ENCODE measurements at places on chromosomes 3 and 15. TPM values are rescaled to one million over a fixed set of nuclear protein-coding genes. Genes with fewer than 3 reads are reported as not detected.

- no peak for DNase-seq
Observed at GRCh38 chr3:118488732-118489131, 545.9 kb downstream of the IGSF11 start.

DNA sequence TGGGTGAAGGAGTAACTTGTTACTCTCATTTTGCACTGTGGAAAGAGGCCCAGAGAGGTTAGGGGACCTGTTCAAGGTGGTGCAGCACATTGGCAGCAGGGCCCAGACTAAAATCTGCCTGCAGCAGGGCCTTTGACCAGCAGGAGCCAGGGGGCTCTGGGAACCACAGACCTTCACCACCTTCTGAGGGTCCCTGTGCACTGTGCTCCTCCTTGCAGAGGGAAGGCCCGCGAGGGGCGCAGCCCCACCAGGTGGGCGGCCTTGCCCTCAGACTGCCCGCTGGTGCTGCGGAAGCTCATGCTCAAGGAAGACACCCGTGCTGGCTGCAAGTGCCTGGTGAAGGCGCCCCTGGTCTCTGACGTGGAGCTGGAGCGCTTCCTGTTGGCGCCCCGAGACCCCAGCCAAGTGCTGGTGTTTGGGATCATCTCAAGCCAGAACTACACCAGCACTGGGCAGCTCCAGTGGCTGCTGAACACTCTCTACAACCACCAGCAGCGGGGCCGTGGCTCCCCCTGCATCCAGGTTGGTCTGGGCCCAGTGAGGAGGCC, 61.5 kb upstream of the FGD5 start:
- no peak for DNase-seq

DNA sequence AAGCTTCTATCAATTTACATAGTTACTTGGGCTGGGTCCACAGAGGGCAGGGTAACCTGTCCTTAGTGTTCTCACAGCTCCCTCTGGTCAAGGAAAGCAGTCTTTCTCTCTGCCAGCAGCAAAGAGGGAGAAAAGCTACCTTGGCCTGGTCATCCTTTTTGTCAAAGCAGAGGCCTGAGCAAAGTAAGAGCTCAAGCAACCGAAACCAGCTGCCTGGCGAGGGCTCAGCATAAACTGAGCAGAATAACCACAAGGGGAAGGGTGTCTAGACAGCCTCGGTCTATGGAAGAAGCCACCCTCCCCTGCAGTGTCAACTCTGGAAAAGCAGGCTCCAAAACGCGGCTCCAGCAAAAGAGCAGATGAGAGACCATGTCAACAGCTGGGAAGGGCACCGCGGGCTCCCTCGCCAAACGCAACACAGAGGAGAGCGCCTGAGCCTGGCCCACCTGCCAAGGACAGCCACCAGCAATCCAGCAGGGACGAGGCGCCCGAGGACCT, 17.4 kb downstream of the LRIG1 start:
- DNase-seq: no peak

The RBP2 gene
- total RNA-seq: not detected

The FNDC3B gene
- total RNA-seq: 87.5 TPM

The PPARG gene
- total RNA-seq: 29.1 TPM
